Activated CD4-positive, alpha-beta memory T cell treated with anti-CD3 and anti-CD28 coated beads, Interleukin-2, amount 10 ng/mL, durations not matched to agents 7 days and 5 days (primary cell): ENCODE measurements at places on chromosomes 1 and 21. TPM values are rescaled to one million over a fixed set of nuclear protein-coding genes. Genes with fewer than 3 reads are reported as not detected.
A peak's percentile ranks its signal among the peaks of the same experiment; 100 is the strongest.

DNA sequence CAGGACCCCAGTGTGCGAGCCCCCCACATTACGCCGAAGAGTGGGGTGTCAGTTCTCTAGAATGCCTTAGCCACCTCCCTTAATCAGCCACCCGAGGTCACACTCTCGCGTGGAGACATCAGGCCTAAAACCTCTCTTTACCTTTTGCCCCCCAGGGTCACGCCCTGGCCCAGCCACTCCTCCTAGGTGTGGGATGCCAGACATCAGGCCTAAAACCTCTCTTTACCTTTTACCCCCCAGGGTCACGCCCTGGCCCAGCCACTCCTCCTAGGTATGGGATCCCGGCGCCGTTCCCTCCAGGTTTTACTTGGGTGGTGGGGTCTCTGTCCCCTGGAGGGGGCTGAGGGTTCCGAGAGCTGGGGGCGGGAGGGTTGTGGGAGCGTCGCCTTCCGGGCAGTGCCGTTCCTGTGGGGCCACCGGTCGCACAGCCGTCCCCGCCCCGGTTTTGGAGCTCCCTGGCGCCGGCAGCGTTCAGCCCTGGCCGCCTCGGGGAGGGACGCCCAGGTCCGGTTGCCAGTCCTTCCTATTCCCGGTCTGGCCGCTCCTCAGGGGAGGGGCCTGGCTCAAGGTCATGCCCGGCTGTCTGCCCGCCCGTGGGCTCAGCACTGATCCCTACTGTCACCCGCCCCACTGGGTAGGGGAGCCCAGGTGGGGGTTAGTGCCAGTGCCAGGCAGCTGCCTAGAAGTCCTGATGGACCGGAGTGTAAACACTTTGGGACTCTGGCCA is 882 bp downstream of the VPS13D start:
- DNase-seq: no peak

HTR6 gene
- not detected for total RNA-seq

CA6 gene
- total RNA-seq: not detected

GRCh38 chr1:41009466-41009865 is 12.1 kb downstream of the SLFNL1 start:
- no peak for DNase-seq

CFAP57 gene
- total RNA-seq: 0.10 TPM

- peak; percentile 67 for DNase-seq
Observed at GRCh38 chr1:159924025-159924790, 1.1 kb downstream of the TAGLN2 start.

GRCh38 chr1:209937996-209938959 is at the start of gene SYT14:
Gene SYT14, plus strand, starts transcription at chr1:209938217. Its CDS starts 48 bp downstream, at chr1:209938265.
- no peak for DNase-seq

- DNase-seq: no peak
Observed at GRCh38 chr1:112268408-112268807, 127.6 kb upstream of the CTTNBP2NL start.

DNA sequence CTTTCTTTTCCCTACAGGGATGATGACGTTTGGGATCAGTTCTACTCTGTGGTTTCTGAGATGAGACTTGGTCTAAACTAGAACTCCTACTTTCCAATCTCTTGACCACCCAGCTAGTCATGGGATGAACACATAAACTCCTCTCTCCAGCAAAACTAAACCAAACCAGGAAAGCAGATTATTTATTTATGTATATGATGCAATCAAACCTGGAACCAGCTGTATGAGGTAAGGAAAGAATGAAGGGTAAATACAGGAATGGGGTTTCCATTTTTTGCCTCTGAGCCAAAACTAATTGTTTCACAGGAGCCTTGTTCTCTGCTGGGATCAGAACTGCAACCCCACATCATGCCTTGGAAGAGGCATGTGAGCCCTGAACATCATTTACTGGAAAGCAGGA is 3.3 kb upstream of the AGT start:
- no peak for DNase-seq

DNA sequence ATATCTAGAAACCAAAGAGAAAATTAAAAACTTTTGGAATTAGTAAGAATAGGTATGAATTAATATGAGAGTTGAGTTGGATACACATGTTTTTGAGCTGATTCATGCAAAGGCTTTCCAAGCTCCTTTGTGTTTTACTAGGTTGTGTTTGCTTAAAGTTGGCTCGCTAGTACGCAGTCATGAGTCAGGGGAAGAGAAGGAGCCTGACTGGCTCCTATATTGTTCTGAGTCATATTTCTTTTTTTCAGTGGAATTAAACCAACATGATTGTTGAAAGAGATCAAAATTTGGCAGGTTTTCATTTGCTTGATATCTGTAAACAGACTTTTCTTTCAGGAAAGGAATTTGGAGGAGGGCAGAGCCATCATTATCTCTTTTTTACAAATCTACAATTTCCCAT is 66.7 kb downstream of the MAGI3 start:
- DNase-seq: no peak

GRCh38 chr21:31098576-31099005 is 60.3 kb upstream of the KRTAP19-8 start:
- DNase-seq: peak; percentile 75

MROH9 gene
- not detected for total RNA-seq

DNA sequence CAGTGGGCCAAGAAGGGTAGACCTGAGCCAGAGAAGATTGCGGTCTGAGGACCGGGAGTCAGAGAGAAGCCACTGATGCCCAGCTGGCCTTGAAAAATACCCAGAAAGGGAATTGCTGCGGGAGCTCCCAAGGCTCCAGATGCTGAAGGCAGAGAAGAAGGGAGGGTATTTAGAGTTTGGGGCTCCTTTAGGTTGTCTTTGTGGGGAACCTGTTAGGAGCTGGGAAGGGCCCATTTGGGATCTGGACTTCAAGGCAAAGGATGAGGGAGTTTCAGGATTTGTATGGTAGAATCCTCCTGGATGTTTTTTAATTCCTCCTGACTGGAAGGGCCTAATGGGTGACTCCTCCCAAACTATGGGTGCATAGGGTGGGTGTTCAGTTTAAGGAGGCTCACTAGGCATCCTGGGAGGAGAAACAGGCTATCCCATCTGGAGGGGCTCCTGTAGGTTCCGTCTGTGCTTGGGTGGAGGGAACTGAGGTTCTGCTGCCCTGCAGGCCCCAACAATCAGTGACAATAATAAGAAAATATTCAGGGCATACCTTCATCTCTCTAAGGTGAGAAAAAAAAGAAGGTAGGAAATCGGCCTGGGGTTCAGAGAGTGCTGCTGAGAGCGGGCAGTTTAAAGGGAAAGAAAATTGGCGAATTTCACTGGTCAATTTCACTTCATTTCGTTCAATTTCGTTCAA is 5.1 kb downstream of the FOXD2 start:
- no peak for DNase-seq

ADORA3 gene
- total RNA-seq: 0.18 TPM

ATP1A4 gene
- total RNA-seq: not detected

DNA sequence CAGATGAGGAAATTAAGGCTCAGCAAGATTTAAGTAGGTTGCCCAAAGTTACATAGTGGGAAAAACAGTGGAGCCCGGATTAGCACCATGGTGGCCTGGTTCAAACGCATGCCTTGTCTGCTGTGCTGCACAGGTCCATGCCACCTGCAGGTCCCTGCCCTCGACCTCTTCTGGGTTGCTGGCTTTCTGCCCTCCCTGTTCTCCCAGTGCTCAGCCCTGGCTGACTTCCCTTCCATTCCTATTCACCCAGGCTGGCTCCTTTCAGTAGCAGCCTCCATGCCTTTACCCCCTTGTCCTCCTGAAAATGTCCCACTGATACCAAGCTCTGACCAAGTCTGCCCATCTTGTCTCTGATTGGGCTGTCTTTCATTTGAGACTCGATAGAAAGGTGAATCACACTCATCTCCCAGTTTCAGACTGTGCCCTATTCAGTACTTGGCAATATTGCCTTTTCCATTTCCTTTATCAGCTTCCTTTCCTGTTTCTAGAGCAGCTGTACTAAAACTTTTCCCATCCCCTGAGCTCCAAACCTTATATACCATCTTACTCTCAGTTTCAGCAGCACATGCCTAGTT is 75.8 kb downstream of the ST3GAL3 start:
- DNase-seq: no peak

DNA sequence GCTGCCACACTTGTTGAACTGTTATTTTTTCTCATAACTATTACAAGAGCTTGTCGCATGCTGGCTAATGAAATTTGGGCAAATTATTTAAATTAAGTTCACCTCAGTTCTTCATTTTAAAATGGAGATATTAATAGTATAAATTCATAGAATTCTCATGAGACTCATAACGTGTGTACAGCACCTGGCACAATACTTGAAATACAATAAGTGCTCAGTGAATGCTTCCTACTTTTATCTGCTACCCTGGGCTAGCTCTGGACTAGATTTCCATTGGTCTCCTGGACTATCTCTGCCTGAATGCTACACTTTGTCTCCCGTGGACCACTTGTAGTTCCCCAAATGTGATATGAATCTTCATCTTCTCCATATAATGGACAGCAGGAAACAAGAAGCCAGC is 919 bp downstream of the SLAMF6 start:
- DNase-seq: no peak

DNA sequence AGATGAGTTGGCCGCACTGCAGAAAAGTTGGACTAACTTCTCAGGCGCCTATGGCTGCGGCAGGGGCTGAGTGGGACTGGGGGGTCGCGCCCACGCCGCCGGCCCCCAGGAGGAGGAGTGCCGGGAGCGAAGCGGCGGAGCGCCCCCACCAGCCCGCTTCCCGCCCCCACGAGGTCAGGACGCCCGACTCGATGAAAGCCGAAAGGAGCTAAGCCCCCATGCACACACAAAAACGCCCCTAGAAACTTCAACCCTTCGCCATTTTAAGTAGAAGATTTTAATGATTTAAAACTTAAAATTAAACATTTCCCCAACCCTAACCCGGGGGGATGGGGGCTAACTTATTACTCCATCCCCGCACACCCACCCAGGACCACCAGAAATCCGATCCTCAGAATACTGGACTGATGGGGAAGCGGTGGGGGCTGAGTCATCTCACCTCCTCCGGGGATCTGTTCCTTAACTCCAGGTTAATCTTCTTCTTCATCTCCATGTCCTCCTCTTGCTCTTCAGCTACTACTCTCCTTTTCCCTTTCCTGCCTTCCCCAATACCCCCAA is 539 bp downstream of the ANP32E start:
- peak; percentile 41 for DNase-seq

DNA sequence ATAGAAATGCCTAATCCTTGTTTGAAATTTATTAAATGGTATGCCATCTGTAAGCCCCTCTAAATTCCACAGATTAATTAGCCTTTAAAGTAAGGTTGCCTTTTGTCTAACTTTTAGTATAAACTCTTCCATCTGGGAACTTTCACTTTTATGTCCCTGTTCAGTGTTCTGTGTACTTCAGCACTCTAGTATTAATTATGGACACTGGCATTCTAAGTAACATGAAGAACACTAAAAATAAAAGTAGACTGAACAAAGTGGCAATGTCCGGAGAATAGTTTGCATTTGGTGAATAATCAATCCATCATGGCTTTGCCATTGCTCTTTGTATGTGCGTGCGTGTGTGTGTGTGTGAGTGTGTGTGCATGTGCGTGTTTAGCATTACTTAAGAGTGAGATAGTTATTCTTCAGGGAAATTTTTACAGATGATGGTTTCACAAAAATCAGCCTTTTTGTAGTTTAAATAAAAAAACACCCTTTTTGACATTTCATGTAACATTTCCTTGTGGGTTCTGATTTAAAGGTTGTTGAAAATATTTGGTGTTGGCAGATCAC is 51.1 kb downstream of the ATF6 start:
- DNase-seq: no peak
